ENCODE measurements at places on chromosomes 11 and 22.

DNA sequence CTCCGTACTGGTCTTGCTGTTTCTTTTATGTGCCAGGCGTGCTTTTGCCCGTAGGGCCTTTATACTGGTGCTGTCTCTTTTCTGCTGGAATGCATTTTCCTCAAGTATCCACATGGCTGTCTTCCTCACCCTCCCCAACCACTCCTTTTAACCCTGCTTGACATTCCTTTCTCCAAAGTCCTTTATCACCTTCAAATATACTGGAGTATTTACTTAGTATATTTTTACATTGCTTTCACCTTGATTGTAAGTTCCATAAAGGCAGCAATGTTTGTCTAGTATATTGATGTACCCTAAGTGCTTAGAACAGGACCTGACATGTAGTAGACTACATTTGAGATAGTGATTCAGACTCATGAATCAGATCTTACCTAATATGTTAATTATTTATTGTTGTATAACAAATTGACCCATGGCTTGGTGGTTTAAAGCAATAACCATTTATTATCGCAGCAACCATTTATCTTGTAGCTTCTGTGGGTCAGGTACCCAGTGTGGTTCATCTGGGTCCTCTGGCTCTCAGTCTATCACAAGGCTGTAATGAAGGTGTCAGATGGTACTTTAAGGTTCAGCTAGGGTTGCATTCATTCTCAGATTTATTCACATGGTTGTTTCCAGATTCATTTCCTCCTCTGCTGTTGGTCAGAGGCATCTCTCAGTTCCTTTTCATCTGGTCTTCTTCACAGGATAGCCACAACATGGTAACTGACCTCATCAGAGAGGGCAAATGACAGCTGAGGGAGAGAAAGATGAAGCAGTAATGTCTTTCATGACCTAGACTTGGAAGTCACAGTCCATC is 34.2 kb downstream of the DDX10 start:
- H3K27ac ChIP-seq = no peak overlapping the region
- H3K36me3 ChIP-seq = no peaks in the 10 kb centered on the region
- DNase-seq = no peak
- no peaks in the 10 kb centered on the region for H3K4me1 ChIP-seq
- H3K27me3 ChIP-seq = no peaks in the 10 kb centered on the region

GRCh38 chr11:62712276-62712812 is 4.9 kb downstream of the GNG3 start:
- H3K27ac ChIP-seq = no peak overlapping the region
- H3K36me3 ChIP-seq = peaks cover 14% of the 10 kb centered on the region
- H3K4me3 ChIP-seq = no peak overlapping the region
- H3K27me3 ChIP-seq = no peaks in the 10 kb centered on the region
- no peaks in the 10 kb centered on the region for H3K4me1 ChIP-seq
- DNase-seq = no peak

DNA sequence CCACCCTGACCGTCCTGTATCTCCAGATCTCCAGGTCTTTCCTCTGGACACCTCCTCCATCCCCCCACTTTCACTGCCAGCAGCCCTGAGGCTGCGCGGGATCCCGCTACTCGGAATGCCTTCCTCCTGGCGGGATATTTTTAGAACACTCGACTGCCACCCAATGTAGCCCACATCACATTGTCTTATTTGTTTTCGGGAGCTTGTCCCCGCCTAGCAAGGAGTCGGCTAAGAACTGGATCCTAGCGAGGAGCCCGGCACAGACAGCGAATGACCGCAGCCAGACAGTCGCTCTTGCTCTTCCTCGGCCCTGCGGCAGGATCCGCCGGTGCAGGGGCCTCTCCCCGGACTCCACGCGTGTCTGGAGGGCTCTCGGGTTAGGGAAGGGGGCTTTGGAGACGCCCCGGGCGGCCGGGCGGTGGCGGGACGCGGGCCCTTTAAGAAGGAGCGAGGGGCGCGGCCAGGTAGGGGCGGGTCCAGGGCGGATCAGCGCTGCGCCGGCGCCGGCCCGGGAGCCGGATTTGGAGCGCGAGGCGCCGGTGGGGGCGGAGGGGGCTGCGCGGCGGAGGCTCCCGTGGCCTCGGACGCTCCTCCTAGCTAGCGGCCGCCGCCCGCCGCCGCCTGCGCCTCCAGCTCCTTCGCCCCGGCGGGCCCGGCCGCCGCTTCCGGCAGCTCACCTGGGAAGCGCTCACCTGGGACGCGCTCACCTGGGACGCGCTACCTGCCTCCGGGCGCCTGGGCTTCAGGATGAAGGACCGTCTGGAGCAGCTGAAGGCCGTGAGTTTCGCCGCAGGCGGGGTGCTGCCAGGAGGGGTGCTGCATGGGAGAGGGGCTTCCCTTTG is at the start of gene STX3:
STX3 (plus strand) TSS at position 518 of the 842 bp plus-strand sequence; CDS start at position 748, 230 bp downstream.
- H3K36me3 ChIP-seq = no peaks in the 10 kb centered on the region
- no peak within 1 kb of the TSS for H3K27ac ChIP-seq
- peak; percentile 35 for DNase-seq
- no peaks in the 10 kb centered on the region for H3K4me1 ChIP-seq
- H3K27me3 ChIP-seq = no peaks in the 10 kb centered on the region

- H3K27ac ChIP-seq = no peak overlapping the region
- no peak for DNase-seq
- H3K36me3 ChIP-seq = no peaks in the 10 kb centered on the region
Observed at GRCh38 chr11:71294846-71295600, 42.6 kb upstream of the SHANK2 start.

GRCh38 chr11:59616396-59616982 is 915 bp upstream of the OSBP start:
- no peaks in the 10 kb centered on the region for H3K36me3 ChIP-seq
- DNase-seq = no peak
- no peak overlapping the region for H3K27ac ChIP-seq
- H3K27me3 ChIP-seq = no peaks in the 10 kb centered on the region
- H3K4me1 ChIP-seq = peaks cover 1% of the 10 kb centered on the region
- peak overlapping the region; percentile 41 for H3K4me3 ChIP-seq

DNA sequence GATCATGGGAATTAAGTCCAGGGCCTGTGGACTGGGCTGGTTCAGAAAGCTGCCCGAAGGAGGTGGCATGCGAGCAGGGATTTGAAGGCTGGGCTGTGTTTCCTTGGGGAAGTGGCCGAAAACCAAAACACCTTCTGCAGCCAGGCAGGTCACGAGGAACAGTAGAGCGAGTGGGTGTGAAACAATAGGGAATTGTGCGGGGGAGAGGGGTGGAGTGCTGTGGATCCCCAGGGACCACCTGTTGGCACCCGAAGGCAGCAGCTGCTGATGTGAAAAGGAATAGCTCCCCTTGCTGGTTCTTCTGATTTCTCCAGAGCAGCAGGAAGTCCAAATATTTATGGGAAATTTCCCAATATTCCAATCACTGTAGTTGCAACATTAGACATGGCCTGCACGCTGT is 24.6 kb downstream of the TP53I11 start:
- peaks cover 2% of the 10 kb centered on the region for H3K4me1 ChIP-seq
- DNase-seq = no peak
- H3K36me3 ChIP-seq = no peaks in the 10 kb centered on the region
- no peak overlapping the region for H3K27ac ChIP-seq
- no peaks in the 10 kb centered on the region for H3K27me3 ChIP-seq
